C1 segment of cervical spinal cord (tissue), 14 donors: ENCODE measurements at places on chromosomes 3 and 15.

- DNase-seq: no peak
Measured at GRCh38 chr3:78204977-78205376, 1165.1 kb downstream of the ROBO2 start.

DNA sequence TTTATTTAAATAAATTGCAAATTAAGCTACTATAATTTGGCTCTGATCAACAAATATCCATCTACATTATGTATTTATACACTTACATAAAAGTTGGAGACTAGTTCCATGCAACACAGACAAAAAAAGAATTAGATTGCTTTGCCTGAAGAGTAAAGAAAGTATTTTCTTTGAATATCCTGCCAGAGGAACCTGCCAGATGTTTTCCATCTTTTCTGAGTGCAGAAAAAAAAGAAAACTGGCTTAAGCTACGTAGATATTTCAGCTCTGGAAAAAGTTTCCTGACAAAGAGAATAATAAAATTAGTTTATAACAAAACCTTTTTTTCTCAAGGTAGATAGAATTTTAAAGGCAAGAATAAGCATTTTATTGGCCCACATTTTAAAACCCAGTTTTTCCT lies 607.5 kb upstream of the NAALADL2 start:
- no peak for DNase-seq

- no peak for DNase-seq
Measured at GRCh38 chr3:123951522-123952447, 9.2 kb downstream of the CCDC14 start.

- no peak for DNase-seq
Measured at GRCh38 chr3:31758322-31758965, 222.6 kb downstream of the OSBPL10 start.

- DNase-seq: no peak
Measured at GRCh38 chr3:162377608-162378007, 881.0 kb downstream of the OTOL1 start.
